Vagina (tissue), 2 donors: ENCODE measurements at places on chromosomes 12 and 14.

DNA sequence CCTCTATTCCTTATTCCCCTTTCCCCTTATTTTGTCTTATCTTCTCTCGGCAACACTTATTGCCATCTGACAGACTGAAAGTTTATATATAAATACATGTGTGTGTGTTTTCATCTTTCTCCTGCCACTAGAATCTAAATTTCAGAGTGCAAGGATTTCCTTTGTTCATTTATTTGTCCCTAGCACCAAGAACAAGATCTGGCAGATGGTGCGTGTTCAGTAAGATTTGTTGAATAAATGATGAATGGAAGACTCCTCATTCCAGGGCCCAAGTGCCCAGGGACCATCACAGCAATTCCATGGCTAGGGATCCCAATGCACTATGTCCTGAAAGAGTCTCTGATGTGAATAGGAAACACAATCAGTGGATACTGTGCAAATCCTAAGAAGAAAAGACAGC is 97.9 kb upstream of the EEA1 start:
- no peak for DNase-seq

DNA sequence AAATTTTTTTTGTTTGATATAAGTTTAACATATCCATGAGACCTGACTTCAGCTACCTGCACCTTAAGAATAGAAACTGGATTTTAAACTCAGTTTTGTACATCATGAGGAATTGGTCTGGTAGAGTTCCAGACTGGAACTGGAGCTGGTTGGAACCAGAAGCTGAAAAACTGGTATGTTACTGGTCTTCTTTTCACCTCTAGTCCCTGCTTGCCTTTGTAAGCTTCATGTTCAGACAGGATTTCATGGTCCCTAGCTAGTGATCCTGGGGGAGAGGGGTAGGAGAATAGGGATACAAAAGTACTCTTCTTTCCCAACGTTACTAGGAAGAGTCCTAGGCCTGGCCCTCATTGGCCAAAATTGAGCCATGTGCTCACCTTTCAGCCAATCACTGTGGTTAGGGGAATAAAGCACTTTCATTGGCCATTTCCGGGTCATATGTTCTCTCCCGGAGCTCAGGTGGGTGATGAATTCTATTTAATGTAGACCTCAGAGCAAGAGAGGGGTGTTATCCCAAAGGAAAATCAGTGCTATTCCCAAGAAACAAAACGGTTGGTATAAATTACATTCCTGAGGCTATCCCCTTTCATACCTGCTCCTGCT is 36.9 kb upstream of the APPL2 start:
- DNase-seq: no peak

DNA sequence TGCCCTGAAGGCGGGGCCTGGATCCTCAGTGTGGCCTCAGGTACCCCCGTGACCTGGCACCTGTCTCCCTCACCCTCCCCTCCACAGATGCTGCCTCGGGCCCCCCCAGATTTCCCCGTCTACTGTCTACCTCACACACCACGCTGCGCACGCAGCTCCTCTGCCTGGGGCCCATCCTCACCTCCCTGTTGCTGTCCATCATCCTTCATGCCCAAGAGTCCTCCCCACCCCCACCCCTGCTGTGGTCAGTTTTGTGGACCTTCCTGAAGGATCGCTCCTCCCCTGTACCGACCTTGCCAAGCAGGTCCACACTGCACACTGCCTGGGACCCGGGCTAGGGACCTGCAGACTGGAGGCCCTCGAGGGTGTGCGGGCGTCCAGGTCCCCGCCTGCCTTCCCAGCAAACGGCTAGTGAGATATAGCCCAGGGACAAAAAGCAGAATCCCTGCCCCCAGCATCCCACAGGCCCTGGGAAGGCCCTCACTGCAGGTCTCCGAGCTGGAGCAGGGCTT is 197.4 kb upstream of the DIO3 start:
- peak; percentile 88 for DNase-seq

DNA sequence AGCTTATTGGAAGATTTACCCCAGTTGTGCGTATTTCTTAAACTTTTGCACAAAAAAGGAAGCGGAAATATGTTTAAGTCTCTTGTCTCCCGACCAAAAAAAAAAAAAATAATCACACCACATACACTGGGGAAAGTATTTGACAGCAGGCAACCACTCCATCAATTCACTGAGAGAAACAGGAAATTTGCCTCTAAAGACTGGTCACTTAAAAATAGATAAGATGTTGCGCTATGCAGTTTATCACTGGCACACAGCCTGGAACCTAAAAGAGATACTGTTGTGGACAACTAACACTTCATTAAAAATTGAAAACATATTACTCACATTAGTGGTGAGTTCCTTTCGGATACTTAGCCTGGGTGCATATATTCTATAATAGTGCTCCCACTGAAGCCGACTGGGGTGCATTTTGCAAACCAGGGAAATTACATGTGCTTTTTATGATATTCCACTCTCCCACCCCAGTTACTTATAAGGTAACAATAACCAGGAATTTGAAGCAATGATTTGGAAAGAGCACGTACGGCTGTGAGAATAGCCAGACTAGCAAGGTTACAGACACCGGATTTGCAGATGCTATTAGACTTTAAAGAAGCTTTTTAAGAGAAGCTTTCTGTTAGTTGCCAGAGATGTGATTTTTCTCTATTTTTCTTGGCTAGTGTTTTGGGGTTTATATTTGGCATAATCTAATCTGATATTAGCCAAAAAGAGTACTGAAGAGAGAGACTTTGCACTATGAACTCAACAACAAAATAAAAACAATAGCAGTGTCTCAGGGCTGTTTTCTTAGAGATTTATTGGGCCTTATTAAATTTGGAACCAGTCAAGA is 311.5 kb downstream of the NOVA1 start:
- no peak for DNase-seq

- no peak for DNase-seq
Observed at GRCh38 chr14:66117600-66117999, 368.6 kb upstream of the CCDC196 start.

DNA sequence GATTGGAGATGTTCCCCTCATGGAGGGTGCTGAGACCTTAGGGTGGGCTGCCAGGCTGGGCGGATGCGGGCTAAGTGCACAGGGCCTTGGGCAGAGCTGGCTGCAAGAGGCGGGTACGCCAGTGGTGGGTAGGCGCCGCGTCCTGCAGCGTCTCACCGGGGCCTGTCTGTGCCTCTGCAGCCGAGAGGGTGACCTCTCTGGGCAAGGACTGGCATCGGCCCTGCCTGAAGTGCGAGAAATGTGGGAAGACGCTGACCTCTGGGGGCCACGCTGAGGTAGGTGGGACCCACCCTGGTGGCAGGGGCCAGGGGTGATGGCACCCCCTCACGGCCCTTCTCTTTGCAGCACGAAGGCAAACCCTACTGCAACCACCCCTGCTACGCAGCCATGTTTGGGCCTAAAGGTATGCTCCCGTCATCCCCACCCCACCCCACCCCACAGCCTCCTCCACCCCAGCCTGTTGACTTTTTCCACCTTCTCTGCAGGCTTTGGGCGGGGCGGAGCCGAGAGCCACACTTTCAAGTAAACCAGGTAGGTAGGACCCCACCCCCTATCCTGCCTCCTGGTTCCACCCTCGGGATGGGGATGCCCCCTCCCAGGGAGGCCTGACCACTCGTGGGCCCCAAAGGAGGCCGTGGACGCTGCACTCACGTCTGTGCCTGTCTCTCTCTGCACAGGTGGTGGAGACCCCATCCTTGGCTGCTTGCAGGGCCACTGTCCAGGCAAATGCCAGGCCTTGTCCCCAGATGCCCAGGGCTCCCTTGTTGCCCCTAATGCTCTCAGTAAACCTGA is 1.5 kb downstream of the CRIP1 start:
- no peak for DNase-seq

DNA sequence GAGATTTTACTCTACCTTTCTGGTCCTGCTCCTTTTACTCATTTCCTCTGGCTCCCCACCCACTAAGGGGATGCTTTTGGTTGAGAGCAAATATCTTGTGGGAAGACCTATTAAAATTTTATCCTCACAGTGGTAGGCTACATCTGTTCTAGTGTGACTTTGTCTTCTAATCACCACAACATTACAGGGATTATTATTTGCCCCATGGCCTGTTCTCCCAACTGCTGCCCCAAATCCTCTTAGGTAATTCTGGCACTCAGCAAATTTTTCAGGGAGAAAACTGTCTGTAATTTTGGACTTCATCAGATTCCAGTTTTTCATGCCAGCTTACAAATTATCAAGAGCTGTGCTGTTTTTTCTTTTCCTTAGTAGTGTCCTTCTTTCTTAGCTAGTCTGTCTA is 172.3 kb downstream of the GPHN start:
- DNase-seq: no peak

- no peak for DNase-seq
Observed at GRCh38 chr12:102527171-102527720, 46.9 kb upstream of the IGF1 start.

DNA sequence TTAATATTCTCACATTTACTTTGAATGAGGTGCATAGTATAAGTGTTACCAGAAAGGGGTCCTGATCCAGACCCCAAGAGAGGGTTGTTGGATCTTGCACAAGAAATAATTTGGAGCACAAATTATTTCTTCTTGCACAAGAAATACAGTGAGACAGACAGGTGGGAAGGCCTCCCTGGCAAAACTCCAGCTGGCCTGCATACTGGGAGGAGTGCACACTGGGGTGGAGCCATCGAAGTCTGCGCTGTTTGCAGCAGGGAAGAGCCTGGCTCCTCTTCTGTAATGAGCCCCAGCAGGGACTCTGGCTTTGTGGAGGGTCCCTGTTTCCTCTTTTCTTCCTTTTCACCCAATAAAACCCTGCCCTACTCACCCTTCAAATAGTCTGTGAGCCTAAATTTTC is 141.6 kb downstream of the GLT1D1 start:
- no peak for DNase-seq

DNA sequence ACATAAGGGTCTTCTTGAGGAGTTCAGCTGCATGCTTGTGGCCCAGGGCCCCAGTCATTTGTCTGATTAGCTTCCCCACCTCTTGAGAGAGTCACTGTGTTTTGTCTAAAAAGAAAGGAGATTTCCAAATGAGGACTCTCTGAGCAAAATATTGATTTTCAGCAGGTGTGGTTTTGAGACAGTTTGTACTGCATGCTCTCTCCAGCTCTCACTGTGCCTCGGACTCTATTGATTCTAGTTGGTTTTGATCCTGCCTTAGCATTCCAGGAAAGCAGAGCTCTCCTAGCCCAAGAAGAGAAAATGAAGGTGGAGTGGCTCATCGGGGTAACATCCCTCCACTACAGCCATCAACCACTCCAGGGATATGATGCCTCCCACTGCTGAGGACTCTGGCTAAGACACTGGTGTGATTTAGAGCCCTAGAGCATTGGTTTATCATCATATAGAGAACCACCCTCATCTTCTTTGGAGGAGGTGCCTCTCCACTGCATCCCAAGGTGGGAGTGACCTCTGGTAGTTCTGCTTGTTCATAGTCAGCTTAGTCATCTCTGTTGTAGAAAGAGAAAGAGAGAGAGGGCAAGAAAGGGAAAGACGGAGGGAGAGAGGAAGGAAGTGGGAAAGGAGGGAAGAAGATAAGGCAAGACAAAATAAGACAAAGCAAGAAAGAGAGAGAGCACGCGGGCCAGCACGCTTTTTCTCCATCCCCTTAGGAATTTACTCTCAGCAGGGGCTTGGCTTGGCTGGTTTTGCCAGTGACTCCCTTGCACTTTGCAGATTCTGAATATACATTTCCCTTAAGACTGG is 365.6 kb downstream of the DPF3 start:
- no peak for DNase-seq

DNA sequence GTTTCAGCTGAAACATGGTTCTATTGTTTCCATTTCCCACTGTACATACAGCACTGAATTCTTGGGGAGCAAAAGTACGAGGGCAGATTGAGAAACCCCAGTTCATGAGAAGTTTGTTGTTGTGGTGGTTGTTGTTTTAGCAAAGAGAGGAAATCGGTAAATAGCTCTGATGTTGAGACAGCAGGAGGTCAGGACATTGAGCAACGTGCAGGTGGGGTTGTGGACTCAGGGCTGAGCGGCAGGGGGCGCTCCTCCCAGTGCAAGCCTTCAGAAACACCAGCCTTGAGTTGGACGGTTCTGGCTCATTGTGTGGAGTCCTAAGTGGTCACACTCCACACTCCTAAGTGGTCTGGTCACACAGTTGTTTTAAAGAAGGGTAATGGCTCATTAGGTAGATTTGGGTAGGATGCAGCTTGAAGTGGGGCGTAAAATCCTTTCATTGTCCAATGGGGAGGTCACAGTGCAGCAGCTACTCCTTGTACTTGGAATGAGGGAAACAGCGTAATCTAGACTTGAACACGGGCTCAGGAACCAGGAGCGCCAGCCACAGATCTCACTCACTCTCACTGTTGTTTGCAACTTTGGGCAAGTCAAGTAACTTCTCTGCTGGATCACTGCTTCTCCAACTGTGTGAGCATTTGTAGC is 14.5 kb upstream of the PWP1 start:
- no peak for DNase-seq

- no peak for DNase-seq
Observed at GRCh38 chr12:132084621-132085290, 59.4 kb downstream of the DDX51 start.

DNA sequence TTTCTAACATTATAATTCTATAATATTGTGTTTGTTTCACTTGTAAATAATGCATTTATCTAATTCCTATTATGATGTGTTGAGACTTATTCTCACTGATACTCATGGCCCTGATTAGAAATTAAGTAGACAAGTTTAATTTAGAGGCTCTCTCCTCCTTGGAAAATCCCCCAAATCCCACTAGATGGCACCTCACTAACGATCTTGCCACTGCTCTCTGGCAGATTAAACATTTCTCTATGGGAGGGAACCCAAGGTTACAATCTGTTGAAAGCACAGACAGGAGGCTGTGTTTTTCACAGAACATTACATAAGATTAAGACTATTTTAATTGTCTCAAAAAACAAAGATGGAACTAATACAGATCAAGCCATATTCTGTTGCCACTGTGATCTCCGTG is 318.7 kb downstream of the LRFN5 start:
- DNase-seq: no peak

- no peak for DNase-seq
Observed at GRCh38 chr12:2225696-2226095, 172.9 kb downstream of the CACNA1C start.

DNA sequence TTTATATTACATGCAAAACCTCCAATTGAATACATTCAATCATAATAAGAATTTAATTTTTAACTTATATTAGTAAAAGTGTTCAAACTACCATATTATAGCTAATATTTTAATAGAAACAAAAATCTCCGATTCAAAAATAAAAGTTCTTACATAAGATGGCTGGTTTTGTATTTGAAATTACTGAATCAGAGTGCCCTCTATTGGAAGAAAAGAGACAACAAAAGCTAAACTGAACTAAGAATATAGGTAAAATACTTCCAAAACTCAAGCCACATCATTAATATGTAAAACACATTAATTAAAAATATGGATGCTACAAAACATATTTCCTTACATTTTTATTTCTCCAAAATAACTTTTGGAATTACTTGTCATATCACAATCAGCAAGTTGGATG is 120.3 kb downstream of the GARIN6 start:
- no peak for DNase-seq
